ENCODE measurements at places on chromosomes 12 and 14.
A peak's percentile ranks its signal among the peaks of the same experiment; 100 is the strongest.

- DNase-seq = no peak
Observed at GRCh38 chr14:78104160-78104559, 66.0 kb upstream of the NRXN3 start.

DNA sequence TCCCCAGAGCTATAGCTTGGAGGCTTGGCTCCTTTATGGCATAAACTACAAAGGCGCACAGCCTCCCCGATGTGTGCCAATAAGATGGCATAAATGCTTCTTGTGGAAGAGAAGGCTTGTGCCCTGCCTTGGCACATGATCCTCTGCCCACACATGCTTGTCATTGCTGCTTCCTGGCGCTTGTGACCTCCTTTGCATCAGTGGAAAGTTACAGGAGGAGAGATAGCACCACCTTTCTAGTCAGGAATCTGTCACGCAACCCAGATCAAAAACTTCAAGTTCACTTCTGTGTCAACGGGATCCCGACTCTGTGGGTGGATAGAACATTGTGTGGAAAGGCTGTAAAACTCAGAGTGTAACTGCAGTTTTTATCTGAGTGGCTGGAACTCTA, 183.8 kb upstream of the HIF1A start:
- DNase-seq = no peak

DNA sequence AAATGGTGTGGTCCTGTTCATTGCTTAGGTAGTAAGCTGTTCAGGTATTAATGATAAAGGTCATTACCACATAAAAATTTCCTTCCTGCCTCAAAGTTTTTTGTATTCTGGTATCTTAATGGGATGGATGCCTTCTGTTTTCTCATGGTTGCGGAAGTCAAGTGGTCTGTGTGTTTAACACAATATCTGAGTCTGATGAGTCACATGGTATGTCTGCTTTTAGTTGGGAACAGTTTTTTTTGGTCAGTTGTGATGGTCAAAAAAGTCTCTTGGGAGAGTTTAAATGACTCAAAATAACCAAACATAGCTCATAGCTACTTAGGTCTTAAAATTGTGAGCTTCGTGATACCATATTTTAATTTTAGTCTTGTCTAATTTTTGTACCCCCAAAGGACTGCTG, 40.7 kb downstream of the STK38L start:
- peak; percentile 89 for DNase-seq

DNA sequence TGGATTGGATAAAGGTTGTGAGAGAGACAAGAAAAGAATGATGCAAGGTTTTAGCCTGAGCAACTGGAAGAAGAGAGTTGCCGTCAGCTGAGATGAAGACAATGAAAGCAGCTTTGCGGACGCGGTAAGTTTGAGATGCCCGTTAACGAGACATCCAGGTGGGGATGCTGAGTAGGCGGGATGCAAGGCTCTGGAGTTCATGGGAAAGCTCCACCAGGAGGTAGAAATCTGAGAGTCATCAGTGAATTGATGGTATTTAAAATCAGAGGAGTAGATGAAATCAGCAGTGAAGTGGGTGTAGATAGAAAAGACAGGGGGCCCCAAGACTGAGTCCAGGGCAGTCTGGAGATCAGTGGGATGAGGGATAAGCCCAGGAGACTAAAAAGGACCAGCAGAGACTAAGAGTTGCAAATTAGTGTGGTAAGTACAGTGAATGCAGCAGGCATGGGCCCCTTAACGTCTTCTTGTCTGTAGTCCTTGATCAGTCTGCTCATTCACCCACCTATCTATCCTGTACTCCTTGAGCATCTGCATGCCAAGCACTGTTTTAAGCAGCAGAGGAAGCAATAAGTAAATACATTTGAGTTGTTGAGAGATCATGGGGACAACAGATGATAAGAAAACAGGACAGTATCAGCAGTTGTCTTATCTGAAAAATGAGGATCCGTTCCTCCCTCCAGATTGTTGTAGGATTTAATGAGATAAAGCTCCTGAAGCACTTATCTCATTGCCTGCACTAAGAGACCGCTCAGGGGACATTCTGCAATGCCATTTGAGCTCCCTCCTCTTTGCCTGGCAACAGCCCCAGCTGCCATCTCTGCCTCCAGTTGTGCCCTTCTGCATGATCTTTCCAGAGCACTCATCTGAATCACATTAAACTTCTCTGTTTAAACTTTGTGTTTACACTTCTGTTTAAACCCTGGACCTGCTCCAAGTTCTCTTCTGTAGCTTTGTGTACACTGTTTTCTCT, 91.5 kb downstream of the APAF1 start:
- DNase-seq = no peak

DNA sequence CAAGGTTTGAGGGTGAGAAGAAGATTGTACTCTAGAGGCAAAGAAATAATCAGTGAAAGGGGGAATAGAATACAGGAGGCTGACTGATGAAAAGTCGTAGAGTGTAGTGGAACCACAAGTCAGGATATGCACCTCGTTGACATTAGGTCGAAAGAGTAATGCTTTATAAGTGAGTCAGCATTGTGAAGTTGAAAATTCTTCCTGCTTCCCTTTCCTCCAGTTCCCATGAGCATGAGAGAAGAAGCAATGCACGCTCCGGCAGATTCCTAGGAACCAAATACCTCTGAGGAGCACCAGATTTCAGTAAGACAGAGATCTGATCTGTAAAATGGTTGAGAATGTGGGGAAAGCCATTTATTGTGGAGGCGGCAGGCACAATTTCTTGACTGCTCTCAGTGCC, 16.5 kb downstream of the CCER1 start:
- peak; percentile 74 for DNase-seq

- DNase-seq = no peak
Observed at GRCh38 chr12:107853479-107853878, 79.0 kb downstream of the ASCL4 start.

DNA sequence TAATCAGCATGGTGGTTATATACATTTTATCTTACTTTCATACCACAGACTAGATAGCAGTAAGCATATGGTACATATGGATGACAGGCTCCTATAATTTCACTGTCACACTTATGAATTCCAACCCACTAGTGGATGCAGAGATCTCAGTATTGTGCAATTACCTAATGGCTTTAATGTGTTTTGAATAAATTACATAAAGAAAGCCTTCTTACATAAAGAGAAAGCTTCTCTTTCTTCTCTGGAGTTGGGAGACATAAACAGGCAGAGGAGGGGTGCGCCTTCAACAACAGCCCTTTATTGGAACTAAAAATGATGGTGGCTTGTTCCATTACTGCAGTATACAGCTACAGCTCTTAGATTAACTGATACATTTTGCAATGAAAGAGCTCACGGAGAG, 52.6 kb downstream of the SAV1 start:
- DNase-seq = no peak

- peak; percentile 28 for DNase-seq
Observed at GRCh38 chr14:20934148-20934762, 21.0 kb upstream of the RNASE2 start.

GRCh38 chr12:124675881-124676713, 108.7 kb upstream of the NCOR2 start:
- peak; percentile 58 for DNase-seq

DNA sequence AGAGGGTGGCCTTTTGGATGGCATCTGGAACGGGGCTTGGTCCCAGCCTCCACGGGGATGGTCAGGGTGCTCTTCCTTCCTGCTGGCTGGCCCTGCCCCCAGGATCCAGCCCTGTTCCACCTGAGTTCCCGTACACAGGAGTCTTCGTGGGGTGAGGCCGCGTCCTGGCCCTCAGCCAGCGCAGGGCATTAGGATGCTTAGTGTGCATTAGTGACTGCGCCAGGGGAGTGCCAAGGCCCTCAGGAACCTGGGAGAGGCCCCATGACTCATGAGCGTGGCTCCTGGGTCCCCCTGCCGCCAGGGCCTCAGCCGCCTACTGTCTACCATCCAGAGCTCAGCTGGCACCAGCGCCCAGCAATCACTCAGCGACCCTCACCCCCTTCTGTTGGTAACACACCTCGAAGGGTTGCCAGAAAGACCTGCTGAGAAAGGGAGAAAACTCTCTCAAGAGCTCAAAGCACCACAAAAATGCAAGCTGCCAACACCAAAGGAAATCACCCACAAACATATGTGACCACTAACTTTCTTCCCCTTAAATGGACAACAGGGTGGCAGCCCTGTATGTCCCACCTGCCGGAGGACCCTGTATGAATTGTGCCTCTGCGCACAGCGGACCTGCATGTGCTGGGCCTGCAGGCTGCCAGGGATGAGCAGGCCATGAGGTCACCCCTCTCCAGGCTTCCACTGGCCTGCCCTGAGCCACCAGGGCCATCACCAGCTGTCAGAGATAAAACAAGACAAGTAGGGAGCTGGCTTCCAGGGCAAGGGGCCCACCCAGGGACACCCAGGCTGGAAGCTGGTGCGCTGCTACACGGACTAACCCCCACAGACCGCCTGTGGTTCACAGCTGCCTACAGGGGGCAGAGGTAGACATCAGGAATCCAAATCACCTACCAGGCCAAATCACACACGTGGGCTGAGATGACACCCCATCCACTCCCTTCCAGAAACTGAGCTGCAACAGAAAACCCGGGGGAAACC, 28.7 kb downstream of the CCDC85C start:
- DNase-seq = no peak

DNA sequence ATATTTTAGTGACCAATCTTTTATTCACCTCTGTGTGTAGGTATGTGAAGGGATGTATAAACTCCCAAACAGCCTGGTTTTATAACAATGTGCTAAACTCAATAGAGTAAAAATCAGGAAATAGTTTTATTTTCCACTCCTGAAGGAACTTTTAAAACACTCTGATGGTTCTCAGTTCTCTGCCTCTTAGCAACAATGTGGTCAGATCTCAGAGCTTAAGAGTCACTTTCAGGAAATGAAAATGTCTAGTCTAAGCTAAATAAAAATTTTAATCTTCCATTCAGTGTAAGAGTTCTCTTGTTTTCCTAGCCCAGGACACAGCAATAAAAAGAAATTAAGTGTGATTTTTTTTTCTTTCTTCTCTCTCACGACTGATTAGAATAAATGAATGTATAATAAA, 718.0 kb downstream of the C12orf50 start:
- DNase-seq = no peak

DNA sequence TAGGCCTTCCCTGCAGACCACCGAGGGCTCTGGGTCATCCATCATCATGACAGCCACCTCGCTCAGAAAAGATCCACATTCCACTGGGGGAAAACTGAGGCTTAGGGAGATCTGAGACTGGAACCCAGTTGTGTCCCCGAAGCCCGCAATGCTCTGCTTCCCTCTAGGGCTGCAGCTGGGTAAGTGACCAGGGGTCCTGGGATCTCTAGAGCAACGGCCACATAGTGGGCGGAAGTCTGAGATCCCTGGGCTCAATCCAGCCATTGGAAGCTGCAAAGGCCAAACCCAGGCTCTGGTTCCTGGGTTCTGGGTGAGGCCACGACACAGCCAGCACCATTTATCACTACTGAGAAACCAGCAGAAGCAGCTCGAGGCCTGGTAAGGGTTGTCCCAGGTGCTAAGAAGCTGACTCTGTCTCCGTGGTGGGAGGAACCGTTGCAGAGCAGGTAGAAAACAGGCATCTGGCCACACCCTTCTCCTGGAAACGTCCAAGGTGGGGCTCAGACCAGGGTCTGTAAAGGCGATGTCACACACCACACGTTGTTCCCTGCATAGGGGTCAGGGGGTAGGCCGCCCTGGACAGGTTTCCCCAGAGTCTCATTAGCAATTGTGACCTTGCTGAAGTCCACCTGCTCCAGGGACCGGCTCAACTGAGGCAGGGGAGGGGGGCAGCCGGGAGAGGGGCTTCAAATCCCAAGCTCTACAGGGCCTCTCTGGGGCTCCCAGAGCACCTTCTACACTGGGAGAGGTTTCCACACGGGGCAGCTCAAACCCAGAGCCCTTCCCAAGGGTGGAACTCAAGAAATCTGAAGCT, 38.6 kb downstream of the BCL11B start:
- no peak for DNase-seq

GRCh38 chr12:79267580-79267979, 403.0 kb downstream of the SYT1 start:
- no peak for DNase-seq

Measured in fibroblast of mammary gland (primary cell).